ENCODE measurements at places on chromosomes 4 and X.

- no peak for DNase-seq
Measured at GRCh38 chr4:55186700-55187099, 61.3 kb upstream of the KDR start.

DNA sequence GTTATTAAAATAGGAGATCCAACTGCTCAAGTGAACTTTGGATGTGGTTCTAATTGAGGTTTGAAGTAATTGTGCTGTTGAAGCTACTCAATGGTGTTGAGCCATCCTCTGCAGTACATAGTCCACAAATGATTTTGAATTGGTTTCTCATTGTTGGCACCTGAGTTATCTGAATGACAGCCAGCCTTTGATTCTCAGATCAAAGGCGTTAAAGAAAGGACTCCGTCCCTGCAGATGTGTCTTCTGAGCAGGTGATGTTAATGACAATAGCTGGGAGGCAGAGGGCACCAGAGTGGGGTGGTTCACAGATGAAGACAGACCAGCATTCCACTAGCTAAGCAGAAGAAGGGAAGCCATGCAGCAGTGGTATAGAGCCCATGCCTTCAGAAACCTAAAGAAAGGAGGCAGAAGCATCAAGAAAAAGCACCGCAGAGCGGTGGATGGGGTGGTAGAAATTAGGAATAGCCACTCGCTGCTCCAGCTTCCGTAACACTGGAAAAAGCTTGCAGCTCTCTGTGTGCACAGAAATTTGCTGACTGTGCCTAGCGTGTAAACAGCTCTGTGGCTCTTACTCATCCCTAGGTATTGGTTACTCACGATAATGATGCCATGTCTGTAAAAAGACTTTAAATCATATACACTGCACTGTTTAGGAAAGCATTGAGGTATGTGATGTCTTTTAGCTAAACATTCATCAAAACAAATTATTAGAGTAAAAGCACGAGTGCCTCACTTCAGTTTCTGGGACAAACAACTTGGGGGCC is 79.2 kb upstream of the CLCN4 start:
- no peak for DNase-seq

DNA sequence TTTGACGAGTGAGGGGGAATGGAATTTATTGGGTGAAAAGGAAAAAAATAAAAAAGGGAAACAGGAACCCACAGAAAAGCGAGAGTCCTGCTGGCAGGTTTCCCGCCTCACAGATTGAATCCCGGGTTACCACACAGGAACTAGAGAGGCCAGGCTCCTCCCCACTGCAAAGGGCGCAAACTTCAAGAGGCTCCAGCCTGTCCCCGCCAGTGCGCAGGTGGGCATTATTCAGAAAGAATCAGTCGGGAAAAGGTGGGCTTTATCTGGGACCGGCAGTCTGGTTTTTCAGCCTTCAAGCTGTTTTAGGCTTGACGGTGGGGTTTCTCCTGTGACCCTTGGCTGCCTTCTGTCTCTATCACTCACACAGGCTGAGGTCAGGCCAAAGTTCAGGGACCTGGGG is 1496.8 kb downstream of the RPA4 start:
- DNase-seq: no peak

- peak; percentile 27 for DNase-seq
Measured at GRCh38 chrX:11770320-11770719, 12.3 kb downstream of the MSL3 start.

DNA sequence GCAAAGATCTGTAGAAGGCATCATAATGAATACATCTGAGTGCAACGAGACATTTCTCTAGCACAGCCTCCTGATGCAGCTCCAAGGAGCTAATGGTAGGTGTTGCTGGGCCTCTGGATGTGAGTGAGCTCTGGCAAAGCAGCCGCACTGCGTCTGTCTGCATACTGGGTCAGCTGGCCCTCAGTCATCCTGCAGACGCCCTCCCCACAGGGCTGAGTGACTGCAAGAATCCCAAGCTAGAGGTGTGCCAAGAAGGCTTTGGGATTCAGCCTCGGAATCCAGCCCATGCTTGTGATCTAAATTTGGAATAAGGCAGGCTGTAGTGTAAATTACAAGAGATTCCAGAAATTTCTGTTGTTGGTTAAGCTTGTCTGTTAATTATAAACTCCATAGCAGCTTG is 18.5 kb downstream of the HERC3 start:
- DNase-seq: no peak

DNA sequence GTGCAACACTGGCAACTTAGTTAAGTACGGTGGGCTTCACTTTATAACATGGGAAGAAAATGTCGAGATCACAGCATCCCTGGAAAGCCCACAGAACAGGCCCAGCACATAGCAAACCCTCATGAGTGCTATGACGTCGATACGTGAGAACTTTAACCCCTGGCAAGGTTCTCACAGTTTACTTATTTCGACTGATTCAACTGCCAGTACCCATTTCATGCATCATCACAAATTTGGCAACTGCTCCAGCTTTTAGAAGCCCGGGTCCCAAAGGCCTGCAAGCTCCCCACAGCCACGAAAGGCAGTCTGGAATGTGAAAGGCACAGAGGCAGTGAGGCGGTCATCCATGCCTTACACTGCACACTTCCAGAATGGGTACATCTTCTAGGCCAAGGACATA is 41.2 kb downstream of the RELL1 start:
- no peak for DNase-seq

GRCh38 chr4:169925678-169926077 is 100.5 kb downstream of the MFAP3L start:
- no peak for DNase-seq

DNA sequence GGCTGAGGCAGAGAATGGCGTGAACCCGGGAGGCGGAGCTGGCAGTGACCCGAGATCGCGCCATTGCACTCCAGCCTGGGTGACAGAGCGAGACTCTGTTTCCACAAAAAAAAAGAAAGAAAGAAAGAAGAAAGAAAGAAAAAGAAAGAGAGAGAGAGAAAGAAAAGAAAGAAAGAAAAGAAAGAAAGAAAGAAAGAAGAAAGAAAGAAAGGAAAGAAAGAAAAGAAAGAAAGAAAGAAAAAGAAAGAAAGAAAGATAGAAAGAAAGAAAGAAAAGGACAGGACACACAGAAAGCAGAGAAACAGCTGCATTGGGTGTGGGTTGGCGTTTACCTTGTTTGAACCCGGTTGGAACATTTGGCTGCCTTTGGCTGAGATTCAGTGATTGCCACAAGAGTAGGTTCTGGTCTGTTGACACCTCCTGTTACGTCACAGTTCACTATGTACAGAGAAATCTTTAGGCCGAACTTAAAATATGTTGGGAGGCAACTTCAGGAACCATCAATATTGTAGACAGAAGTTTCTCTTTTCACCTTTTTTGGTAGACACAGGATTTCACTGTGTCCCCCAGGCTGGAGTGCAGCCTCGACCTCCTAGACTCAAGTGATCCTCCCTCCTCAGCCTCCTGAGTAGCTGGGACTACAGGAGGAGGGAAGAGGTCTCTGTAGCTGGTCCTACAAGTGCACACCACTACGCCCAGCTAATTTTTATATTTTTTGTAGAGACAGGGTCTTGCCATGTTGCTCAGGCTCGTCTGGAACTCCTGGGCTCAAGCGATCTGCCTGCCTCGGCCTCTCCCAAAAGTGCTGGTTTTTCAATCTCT is 16.3 kb upstream of the PLCXD1 start:
- no peak for DNase-seq

- DNase-seq: no peak
Measured at GRCh38 chr4:20109391-20109790, 142.3 kb upstream of the SLIT2 start.

DNA sequence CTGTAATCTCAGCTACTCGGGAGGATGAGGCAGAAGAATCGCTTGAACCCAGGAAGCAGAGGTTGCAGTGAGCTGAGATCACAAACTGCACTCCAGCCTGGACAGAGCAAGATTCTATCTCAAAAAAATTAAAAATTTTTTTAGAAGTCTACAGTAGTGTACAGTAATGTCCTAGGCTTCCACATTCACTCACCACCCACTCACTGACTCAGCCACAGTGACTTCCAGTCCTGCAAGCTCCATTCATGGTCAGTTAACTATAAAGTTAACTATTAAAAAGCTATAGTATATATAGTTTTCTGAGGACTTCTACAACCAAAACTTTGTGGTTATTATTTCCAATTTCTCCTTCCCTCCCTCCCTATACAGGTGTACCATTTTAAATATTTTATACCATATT is 34.7 kb upstream of the NEUROG2 start:
- DNase-seq: no peak

DNA sequence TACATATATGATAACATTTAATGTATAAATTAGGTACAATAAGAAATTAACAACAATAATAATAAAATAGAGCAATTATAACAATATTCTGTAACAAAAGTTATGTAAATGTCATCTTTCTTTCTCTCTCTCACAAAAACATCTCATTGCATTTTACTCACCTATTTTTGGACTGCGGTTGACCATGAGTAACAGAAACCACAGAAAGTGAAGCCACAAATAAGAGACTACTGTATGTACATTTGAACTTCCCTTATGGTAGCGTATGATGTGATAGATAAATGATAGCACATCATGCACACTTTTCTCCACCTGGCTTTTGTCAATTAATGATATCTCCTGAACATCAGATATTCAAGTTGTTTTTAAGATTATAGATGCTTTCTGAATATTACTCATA is 80.5 kb downstream of the HNRNPD start:
- DNase-seq: no peak

GRCh38 chrX:78603908-78604307 is 55.2 kb downstream of the RTL3 start:
- DNase-seq: no peak

DNA sequence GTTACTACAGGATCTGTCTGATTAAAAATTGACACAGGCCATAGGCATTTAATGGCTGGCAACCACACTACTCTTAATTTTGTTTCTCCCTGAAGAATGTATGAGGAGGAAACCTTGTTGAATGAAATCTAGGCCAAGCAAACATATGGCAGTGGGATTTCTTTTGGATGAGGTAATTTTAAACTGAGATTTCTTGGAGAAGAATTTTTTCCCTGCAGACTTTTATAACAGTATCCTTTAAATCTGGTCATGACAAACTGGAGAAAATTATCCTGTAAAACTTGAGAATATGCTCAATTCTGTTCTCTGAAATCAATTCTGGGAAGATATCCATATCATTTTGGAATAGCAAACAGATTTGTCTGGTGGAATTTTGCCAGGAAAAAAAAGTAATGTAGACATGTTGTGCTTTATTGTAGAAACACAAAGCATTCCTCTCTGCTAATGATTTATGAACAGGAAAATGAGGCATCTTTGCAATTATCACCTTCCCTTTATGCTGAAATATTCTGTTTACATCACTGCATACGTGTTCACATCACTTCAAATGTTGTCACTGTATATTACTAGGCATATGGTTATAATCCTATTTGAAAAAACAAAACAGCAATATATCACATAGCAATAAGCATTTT is 108.3 kb upstream of the ARSJ start:
- DNase-seq: no peak

- DNase-seq: no peak
Measured at GRCh38 chr4:151489462-151490203, 80.7 kb downstream of the FHIP1A start.

DNA sequence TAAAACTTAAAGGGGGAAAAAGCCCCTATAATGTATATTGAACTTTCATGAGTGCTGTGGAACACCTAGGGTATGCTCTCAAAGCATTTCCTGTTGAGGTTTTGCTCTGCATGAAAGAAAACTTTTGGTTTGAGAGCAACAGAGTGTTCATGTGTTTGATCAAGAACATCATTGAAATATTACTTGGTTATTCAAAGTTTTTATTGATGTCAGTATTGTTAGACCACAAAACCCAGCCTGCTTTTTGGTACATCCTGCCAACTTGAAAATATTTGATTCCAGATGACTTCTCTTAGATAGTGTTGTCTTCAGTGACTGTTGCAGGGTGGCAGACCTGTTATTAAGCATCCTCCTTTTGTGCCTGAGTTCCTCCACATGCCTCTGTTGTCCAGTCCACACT is 68.0 kb downstream of the N4BP2 start:
- DNase-seq: no peak

- DNase-seq: no peak
Measured at GRCh38 chrX:7205037-7205577, 57.2 kb upstream of the PUDP start.

DNA sequence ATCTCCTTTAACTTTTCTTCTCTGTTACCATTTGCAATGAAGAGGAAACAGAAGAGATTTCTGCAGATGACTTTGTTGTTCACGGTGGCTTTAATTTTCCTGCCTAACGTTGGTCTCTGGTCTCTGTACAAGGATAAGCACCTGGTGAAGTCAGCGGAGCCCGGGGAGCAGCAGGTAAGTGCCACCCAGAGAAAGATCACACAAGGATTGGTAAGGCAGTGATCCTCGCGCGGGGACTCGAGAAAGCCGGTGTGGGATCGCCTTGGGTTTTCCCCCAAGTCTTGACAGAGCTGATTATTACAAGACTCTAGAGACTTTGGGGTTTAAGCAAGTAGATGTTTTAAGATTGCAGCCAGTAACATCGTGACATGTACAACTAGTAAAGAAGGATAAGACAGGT is 1.3 kb downstream of the GALNTL6 start:
- no peak for DNase-seq

DNA sequence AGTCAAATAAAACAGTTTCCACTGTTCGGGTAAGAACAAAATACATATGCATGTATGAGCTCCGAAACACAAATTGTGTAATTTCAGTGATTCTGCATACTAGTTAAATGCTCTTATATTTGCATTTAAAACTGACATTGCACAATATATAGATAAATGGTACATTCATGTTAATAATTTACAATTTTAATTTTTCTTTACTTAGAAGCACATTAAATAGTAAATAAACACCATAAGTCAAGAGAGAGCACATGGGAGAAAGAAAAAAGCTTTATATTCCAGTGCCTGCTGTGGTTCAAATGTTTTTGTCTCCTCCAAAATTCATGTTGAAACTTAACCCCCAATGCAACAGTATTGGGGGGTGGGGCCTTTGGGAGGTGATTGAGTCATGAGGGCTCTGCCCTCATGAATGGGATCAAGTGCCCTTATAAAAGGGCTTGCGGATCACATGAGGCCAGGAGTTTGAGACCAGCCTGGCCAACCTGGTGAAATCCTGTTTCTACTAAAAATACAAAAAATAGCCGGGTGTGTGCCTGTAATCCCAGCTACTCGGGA is 322.9 kb downstream of the BCOR start:
- no peak for DNase-seq

DNA sequence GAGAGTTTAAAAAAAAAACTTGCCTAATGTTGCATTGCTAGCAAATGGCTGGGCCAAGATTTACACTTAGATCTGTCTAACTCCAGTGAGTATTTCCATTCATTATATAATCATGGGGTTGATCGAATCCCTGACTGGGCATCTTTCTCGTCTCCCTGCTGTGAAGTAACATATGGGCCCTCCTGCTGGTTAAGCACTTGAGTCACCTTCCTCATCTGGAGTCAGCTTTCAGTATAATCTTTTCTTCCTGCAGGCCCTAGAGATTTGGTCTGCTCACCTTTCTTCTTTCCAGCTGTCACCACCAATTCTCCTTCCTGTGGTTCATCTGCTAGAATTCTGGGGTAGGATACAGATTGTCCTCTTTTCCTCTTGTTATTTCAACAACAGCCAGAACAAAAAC is 41.6 kb downstream of the TIGD2 start:
- DNase-seq: no peak

GRCh38 chrX:109270580-109271484 is 211.1 kb downstream of the GUCY2F start:
- no peak for DNase-seq

- DNase-seq: no peak
Measured at GRCh38 chr4:114366368-114366767, 232.2 kb upstream of the UGT8 start.

Measured in activated T-helper 1 cell treated with Interleukin-2 at 50 U/mL for 16 hours (primary cell).